NCI-H1105 treated with DMSO at 0.1 percent for 48 hours (cell line): ENCODE measurements at places on chromosomes 7 and 10.

DNA sequence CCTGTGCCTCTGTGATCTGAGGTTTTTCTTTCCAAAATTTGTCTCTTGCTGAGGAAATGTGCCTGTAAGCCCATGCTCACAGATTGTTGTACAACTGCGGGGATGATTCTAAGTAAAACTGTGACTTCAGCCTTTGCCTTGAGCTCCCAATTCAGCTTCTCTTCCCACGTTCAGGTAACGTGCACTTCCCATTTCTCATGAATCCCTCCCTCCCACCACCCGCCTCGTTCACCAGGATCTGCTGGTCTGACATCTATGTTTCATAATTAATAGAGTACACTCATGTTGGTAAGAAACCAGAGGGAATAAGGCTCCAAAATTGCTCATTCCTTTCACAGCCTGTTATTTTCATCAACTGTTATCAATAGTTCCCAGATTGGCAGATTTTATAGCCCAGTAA is 332.6 kb upstream of the TPK1 start:
- DNase-seq, result no peak

GRCh38 chr7:129136887-129137642 is 7.4 kb upstream of the TSPAN33 start:
- no peak for DNase-seq

DNA sequence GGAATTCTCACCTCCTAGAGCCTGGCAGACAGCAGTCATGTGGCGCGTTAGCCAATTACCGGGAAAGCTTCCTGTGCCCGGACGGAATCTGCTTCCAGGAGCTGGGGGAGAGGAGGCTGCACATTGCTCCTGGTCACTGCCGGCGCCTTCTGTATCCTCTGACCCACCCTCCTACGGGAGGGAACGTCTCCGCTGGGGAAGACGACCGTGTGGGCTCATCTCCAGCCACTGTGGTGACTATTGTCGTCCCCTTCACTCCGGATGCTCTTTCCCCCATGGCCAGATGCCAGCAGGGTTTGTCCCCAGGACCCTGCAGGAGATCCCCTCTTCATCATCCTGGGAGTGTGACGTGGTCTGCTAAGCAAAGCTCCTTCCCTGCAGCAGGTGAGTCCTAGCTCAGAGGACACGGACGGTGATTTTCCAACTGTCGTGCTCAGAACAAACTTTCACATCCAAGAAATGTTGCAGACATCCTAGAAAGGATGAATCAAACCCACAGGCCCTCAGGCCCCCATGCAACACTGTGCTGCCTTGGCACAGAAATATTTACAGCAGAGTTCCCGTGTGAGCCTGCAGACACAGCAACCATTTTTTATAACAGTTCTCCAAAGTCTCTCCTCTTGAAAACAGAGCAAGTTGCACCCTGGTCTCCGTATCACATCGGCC is 29.6 kb upstream of the FAM20C start:
- DNase-seq, result no peak

DNA sequence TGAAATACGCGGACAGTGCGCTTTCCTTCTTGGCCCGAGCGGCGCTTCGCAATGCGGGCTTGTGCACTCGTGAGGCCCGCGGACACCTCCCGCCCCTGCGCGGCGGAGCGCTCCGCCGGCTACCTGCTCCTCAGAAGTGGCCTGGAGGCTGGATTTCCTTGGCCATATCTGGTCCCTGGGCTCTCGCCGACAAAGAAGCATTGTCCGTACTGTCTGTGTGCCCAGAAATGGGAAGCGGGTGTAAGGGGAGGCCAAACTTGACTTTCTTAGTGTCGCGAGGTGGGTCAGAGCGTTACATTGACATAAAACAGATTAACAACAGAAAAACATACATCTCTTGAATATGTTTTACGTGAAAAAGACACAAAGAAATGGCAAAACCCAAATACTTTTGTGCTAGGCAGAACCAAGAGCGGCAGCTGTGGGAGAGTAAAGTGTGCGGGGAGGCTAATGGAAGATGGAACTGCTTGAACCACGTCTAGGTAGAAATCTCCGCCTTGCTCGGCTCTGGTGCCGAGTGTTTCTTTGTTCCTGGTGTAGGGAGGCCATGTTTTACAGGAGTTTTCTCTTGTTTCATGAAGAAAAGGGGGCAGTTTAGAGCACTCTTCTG is 1.4 kb downstream of the LANCL2 start:
- peak; percentile 12 for DNase-seq

- no peak for DNase-seq
These were observed 41.7 kb downstream of the VCL start for GRCh38 chr10:74039561-74040145.

GRCh38 chr7:150351587-150352194 is 10.3 kb upstream of the RARRES2 start:
- DNase-seq, result peak; percentile 27

DNA sequence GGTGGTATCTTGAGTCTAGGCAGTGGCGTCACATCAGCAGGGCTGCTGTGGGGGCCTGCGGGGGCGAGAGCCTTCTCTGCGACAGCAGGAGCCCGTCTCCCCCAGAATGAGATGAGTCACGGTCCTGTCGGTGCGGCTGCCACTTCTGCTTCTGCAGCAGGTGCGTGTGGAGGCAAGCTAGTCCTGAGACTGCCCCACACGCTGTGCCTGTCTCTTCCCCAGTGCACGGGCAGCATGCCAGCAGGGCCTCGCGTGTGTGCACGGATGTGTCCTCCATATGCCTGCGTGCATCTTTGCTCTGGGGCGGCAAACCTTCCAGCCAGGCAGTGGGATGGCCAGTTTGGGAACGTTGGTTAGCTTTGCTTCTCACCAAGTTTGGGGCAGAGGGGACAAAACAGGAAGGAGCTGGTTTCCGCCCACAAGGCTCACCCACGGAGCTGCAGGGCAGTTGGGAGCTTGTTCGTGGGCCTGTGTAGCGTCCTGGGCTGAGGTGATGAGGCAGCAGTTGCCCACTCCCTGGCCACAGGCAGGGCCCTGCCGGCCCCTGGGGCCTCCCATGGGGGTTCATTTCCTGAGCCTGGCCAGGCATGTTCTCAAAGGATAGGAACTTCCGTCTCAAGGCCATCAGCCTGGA is 60.8 kb upstream of the PPIF start:
- no peak for DNase-seq

- no peak for DNase-seq
These were observed 34.4 kb downstream of the FHIP2A start for GRCh38 chr10:114855776-114856543.

- DNase-seq, result no peak
These were observed 56.7 kb upstream of the COL13A1 start for GRCh38 chr10:69744971-69745370.

DNA sequence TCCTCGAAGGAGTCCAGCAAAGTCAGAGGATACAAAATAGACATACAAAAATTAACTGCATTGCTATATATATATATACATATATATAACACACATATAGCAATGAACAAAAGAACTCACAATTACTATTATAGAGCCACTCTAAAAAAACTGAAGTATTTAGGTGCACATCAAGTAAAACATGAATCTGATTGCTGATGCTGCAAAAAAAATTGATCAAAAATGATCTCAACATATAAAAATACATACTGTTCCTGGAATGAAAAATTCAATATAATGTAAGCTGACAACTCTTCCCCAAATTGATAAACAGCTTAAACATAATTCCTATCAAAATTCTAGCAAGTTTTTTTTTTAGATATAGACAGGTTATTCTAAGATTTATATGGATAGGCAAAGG is 126.8 kb downstream of the ALOX5 start:
- DNase-seq, result no peak

DNA sequence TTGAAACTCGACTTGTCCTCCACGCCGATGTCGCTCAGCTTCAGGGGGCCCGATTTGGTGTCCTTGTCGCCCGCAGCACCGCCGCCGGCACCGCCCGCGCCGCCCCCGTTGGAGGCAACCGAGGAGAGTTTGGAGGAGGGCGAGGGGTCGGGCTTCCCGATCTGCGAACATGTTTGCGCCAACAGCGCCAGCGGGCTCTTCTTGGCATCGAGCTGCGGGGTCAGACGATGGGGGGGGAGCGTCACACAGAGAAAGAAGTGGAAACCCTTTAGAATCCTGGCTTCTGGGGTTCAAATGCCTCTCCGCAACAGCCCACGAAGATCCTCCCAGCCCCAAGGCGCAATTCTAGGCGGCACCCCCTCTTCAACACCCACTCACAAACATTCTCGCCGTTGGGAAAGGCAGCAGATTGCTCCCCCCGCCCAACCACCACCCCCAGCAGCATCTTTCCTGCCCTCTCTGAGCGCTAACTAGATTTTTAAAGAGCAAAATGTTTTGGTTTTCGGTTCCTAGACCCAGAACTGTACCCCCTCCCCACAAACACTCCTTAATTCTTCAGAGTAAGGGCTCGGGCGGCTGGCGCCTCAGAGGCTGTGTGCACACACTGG is 1.3 kb downstream of the ZNF503 start:
- DNase-seq, result peak; percentile 47

GRCh38 chr7:78924581-78924980 is 528.9 kb downstream of the MAGI2 start:
- DNase-seq, result peak; percentile 17

DNA sequence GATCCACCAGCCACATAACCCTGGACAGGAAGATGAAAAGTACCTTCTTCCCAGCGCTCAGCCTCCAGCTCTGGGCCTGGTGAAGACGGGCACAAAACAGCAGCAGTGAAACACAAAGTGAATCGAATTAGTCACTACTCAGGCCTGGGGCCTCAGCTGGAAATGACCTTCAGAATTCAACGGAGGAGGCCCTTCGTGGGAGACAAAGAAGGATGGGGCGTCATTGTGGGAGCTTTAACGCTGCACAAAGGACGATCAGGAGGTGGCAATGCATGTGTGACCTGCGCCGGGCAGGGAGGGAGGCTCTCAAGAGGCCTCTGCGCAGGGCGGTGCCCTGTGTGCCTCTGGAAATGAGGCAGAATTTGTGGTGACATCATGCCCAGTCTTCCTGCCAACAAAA is 161.9 kb downstream of the DNAJB6 start:
- DNase-seq, result no peak

DNA sequence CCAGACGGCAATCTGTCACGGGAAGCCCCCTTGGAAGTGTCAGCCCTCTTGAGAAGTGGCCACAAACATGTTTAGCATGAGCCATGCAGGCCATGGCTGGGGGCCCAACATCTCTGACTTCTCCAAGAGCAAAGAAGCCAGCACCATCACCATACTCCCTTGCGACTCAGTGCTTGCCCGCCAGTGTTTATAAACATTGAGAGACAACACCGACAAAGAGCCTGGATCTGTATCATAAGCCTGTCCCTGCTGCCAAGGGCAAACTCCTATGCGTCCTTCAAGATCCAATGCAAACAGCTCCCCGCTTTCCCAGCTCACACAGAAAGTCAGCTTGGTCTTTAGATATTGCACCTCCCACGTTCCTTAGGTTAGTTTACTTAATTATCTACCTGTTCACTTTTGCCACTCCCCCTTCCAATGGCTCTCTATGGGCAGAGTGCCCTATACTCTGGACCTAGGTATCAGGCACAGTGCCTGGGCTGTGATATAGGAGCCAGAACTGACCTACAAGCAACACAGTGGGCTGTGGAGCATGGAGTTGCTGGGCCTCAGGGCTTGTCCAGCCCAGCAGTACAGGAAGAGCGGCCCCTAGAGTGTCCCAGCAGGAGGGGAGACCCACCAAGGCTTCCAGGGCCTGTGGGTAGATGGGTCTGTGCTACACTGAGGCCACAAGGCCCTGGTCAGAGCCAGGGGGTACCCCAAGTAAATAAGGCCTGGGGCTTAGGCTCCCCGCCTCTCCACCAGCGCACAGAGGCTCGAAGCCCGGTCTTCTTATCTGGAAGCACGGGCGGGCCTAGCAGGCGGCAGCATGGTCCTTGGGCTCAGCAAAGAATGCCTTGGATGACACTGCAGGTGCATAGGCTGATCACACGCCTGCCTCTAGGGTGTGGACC is 37.7 kb downstream of the CAMK2B start:
- DNase-seq, result no peak

GRCh38 chr7:74499835-74500388 is 46.2 kb downstream of the GTF2IRD1 start:
- no peak for DNase-seq

- no peak for DNase-seq
These were observed 11.8 kb upstream of the TIAL1 start for GRCh38 chr10:119608316-119609155.

GRCh38 chr10:114897593-114897992 is 40.4 kb upstream of the TRUB1 start:
- no peak for DNase-seq
